ENCODE measurements at places on chromosomes 4 and X. TPM values are rescaled to one million over a fixed set of nuclear protein-coding genes. Genes with fewer than 3 reads are reported as not detected.

Gene HSFX3
- total RNA-seq, result not detected

Gene AKAP17A
- total RNA-seq, result 31.6 TPM

Gene SH3RF1
- 8.5 TPM for total RNA-seq

Gene SPANXN4
- not detected for total RNA-seq

Gene F8
- total RNA-seq, result 3.6 TPM

Gene ATP7A
- total RNA-seq, result 3.4 TPM

Gene CT45A3
- total RNA-seq, result not detected

Gene TMPRSS11D
- not detected for total RNA-seq

Gene RAB40AL
- total RNA-seq, result not detected

Gene LEF1
- 0.08 TPM for total RNA-seq

Gene MSANTD1
- total RNA-seq, result 0.21 TPM

Gene IGSF1
- 0.32 TPM for total RNA-seq
